NCI-H187 (cell line): ENCODE measurements at places on chromosomes 4 and X.

GRCh38 chrX:10174051-10174450, 17.3 kb downstream of the CLCN4 start:
- no peak for DNase-seq

DNA sequence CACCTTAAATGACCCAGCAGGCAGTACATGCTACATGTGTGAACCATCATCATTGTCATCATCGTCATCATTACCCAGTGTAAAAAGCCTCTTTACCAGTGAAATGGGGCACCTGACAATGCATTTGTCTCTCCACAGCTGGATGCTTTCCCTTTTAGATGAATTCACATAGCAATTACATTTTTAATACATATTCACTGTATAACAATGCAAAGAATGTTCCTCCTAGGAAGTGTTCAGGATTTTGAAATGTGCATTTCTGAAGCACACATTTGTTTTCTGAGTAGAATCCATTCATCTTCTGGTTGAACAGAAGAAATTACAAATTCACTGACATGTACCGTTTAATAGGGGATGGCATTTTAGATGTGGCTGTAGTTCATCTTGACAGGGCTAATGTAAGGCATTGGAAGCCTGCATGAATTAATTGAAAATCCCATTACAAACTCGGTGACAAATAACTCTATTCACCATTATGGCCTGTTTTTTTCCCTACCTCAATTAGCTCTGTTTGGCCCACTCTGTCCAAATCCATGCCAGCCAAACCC, 111.1 kb downstream of the SH3RF1 start:
- DNase-seq = no peak

GRCh38 chr4:17511051-17511450, 839 bp downstream of the QDPR start:
- DNase-seq = no peak

- DNase-seq = no peak
Measured at GRCh38 chr4:4603592-4603991, 61.7 kb upstream of the STX18 start.

GRCh38 chr4:22187203-22187820, 238.7 kb upstream of the KCNIP4 start:
- DNase-seq = no peak

DNA sequence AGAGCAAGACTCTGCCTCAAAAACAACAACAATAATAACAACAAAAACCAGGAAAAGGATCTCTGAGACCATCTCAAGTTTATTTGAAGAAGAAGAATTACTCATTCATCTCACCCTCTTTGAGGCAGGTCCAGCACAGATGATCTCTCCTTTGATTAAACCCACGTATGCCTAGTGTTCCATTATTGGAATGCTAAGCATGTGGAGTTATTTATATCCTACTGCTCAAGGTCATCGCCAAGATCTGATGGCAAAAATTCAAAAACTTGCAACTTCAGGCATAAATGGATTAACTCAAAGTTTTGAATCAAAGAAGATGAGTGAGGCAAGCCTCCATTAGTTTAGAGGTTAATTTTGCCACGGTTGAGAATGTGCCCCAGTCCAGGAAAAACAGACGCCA, 184.2 kb downstream of the DHRSX start:
- no peak for DNase-seq

GRCh38 chrX:13168269-13168668, 123.8 kb upstream of the FAM9C start:
- no peak for DNase-seq

DNA sequence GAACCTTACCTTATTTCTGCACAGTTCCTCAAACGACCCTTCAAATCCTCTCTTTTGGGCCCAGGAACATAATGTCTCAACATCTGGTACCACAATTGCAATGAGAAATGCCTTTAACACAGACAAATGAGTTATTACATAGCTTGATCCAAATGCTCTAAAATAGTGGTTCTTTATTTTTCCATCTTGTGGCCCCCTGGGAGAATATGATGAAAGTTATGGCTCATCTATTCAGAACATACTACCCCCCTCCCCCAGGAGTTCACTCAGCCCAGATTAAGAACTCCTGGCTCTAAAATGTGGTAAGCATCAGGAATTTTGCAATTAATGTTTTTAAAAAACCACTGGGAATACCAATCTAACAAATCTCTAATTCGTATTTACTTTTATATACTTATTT, 23.9 kb upstream of the CENPU start:
- DNase-seq = no peak

DNA sequence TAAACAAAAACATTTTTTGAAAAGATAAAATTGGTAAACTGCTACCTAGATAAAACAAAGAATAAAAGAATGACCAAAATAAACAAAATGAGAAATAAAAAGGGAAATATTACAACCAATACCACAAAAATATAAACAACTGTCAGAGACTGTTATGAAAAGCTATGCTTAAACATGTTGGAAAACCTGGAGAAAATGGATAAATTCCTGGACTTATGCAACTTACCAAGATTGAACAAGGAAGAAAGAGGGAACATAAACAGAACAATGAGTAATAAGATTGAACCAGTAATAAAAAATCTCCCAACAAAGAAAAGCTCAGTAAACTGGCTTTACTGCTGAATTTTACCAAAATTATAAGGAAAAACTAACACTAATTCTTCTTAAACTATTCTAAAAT, 518.7 kb downstream of the GRXCR1 start:
- no peak for DNase-seq

DNA sequence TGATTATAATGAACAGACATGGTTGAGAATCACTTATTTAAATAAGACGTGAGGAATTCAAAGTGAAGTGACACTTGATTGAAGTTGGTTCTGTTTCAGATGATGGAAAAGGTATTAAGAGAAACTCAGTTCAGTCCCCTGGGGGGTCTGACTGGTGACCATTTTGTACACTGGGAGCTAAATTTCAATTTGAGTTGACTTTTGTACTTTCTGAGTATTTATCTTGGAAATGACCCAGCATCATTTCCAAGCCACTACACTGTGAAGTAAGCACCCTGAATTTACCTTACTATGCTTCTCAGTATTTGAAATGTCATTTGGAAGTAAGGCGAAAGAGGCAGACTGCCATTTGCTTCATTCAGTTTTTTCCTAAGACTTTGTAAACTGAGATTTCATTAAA, 73.4 kb downstream of the CNOT6L start:
- no peak for DNase-seq

GRCh38 chrX:84907324-84907968, 96.2 kb upstream of the APOOL start:
- DNase-seq = no peak

DNA sequence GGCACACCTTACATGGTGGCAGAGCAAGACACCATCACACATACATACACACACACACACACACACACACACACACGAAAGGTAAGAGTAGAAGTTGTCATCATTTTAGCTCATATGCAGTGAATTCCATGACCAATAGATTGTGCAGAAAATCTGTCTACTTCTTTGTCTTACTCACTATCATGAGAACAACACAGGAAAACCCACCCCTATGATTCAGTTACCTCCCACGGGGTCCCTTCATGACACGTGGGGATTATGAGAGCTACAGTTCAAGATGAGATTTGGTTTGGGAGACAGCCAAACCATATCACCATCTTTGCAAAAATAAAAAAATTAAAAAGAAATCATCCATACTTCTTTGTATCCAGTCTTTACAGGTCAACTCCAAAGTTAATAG, 221.1 kb downstream of the BMPR1B start:
- no peak for DNase-seq
